Stimulated activated CD8-positive, alpha-beta memory T cell treated with anti-CD3 and anti-CD28 coated beads, Interleukin-4, amount 100 ng/mL, for 1 hour (primary cell): ENCODE measurements at places on chromosomes 1 and 21.

DNA sequence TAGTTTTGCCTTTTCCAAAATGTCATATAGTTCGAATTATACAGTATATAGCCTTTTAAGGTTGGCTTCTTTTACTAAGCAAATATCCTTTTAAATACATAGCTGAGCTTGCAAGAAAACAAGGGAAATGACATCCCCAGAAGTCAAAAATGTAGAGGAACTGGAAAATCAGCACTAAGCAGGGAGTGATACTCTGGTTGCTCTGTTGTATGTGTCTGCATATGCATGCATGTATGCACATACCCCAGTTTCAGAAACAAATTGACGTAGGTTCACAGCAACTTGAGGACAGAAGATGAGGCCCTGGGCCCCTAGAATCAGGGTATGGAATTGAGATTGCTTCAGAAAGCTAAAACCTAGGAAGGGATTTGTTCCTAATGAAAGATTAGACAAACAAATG, 75.1 kb upstream of the GNG4 start:
- DNase-seq = no peak

DNA sequence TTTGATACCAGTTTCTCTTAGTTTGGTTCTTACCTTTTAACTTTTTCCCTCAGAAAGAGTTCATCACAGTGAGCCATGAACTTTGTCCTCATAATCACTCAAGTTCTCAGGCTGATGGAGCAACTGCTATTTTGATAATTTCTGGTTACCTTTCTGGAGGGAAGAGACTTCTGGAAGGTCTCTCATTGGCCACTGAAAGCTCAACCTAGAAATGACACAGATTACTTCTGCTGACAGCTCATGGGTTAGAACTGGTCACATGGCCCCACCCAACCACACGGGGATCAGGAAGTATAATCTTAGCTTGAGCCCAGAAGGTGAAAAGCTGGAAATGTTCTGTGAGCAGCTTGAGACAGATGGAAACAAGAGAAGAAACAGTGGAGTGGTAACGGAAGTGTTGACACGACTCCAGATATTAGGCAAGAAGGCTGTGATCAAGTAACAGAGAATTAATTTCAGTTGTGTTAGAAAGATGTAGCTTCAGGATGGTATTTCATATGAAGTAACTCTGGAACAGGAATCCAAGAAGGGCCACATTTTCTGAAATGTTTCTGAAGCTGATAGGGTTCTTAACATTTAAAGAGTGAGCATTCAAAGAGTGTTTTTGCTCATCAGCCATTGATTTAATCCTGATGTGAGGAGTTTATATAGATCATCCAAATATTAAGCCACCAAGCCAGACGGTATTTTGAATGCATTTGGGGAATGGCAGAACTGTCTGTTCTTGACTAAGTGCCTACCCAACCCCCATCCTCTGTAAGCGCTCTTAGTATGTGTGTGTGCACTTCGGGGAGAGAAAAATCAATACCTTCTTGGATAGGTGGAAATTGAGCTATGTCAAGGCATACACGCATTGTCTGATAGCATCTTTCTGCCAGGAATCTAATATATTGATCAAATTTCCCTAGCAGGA, 21.9 kb upstream of the XPR1 start:
- no peak for DNase-seq

GRCh38 chr1:66175581-66175980, 358.4 kb upstream of the SGIP1 start:
- no peak for DNase-seq

DNA sequence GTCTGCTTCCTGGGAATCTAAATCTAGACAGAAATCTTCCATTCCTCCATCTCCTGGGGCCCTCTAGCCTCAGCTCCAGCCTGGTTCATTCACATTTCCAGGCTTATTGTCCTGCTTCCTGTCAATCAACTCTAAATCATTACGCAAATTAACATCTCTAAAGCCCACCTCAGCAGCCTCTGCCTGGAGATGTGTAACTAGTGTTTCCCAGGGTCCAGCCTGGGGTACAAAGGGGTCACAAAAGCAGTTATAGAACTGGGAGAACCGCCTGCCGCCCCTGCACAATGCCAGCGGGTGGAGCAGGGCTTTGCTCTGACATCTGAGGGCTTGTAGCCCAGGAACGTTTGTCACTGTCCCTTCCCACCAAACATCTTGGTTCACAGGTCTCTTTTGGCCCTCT, 373.5 kb downstream of the RRAGC start:
- DNase-seq = no peak

GRCh38 chr1:54581621-54582035, 33.6 kb downstream of the ACOT11 start:
- no peak for DNase-seq

GRCh38 chr1:2523191-2523890, 3.1 kb downstream of the PANK4 start:
- DNase-seq = no peak

DNA sequence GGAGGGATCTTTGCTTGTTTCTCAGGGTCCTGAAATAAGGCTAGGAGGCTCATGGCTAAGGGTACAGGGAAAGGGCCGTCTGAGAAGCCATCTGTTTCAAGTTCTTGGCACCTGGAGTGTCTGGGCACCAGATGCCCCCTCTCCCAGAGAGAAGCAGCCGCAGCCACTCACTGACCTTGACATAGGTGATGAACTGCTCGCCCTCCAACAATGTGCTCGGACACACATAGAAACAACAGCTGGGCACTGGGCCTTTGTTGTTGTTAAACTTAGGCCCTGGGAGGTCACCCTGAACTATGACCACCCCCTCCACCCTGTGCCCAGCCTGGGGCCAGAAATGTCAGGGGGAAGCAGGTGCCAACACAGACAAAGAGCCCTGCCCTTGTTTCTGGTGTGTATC, 9.2 kb upstream of the TNNI1 start:
- DNase-seq = no peak

DNA sequence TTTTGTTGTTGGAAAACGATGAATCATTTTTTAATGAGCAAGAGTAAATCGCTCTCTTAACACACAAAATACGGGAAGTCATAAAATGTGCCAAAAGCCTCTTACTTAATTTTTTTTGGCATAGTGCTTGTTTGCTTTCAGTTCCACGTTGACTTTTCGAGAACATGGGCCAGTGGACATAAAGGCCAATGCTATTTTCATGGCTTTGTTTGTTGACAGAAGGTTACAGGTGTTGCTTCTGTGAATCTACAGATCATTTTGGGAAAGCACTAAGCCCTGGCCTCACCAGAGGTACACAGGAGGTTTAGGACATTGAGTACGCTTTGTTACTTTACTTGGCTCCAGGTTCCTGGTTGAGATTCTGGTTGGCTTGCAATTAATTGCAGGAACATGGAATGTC, 199.4 kb upstream of the HMCN1 start:
- DNase-seq = no peak
